Activated T-helper 1 cell treated with Interleukin-2 at 50 U/mL for 16 hours (primary cell): ENCODE measurements at places on chromosomes 12 and 14.

- DNase-seq = no peak
These were observed 22.4 kb upstream of the EIF2B2 start for GRCh38 chr14:74980398-74980730.

GRCh38 chr12:59834659-59835474 lies 239.0 kb downstream of the SLC16A7 start:
- no peak for DNase-seq

GRCh38 chr12:14272956-14273912 lies 92.2 kb upstream of the ATF7IP start:
- DNase-seq = no peak

DNA sequence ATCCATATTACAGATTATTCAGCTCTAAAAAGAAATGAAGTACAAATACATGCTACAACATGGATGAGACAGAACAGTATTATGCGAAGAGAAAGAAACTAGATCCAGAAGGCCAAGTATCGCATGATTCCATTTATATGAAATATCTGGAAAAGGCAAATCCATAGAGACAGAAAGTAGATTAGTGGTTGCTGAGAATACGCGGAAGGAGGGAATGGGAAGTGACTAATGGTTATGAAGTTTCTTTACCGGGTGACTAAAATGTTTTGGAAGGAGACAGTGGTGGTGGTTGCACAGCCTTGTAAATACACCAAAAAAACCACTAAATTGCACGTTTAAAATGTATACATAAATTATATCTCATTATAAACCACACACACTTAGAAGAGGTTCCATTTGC lies 12.5 kb downstream of the PRDM4 start:
- no peak for DNase-seq

DNA sequence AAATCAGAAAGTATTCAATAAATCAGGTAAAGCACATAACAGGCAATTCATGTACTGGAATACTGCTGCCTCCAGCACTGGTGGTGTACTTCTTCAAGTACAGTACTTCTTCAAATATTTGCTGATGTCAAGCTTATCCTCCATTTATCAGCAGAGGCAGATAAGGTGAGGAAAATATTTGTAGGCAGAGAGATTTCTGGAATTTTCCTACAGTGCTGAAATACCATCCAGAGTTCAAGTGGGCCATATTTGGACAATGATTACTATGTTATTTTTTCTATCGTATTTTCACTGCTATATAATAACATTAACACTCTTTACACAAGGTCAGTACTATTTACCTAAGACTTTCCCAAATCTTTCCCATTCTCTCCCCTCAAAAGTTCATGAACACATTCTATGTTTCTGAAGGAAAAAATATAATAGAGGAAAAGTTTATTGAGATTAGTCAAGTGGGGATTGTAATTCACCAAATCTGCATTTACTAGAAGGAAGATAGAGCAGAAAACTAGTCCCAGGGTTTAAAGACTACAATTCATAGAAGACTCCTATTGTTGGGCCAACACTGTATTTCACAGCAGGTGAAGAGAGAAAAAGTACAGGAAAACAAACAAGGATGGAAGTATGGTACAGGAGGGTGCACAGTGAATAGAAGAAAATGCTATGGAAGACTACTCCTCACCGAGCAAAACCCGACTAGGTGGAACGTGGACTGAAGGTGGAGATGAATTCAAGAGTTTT lies 141.1 kb downstream of the PAWR start:
- no peak for DNase-seq

- no peak for DNase-seq
These were observed 89.7 kb upstream of the ETV6 start for GRCh38 chr12:11559626-11560340.

- DNase-seq = peak; percentile 50
These were observed 49.0 kb downstream of the KCTD10 start for GRCh38 chr12:109428037-109428629.

- no peak for DNase-seq
These were observed 15.8 kb upstream of the TMEM30B start for GRCh38 chr14:61296719-61297502.

DNA sequence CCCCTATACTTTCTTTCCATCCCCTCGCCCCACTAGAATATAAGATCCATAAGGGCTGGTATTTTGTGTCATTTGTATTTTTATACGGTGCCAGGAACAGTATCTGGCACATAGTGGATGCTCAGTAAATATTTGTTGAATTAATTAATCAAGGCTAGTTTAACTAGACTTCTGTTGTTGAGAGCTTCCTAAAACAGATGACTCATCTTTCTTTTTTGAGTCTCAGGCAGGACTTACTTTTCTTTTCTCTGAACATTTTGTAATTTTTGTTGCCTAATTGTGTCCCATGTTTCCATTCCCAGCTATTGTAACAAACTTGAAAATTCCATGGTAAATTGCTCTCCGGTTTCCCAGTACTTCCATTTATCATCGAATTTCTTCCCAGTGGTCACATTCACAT lies 16.7 kb downstream of the STK38L start:
- DNase-seq = no peak

- DNase-seq = no peak
These were observed 117.2 kb downstream of the NUAK1 start for GRCh38 chr12:106021516-106021915.

GRCh38 chr14:74886001-74886400 lies 4.3 kb downstream of the DLST start:
- DNase-seq = no peak

DNA sequence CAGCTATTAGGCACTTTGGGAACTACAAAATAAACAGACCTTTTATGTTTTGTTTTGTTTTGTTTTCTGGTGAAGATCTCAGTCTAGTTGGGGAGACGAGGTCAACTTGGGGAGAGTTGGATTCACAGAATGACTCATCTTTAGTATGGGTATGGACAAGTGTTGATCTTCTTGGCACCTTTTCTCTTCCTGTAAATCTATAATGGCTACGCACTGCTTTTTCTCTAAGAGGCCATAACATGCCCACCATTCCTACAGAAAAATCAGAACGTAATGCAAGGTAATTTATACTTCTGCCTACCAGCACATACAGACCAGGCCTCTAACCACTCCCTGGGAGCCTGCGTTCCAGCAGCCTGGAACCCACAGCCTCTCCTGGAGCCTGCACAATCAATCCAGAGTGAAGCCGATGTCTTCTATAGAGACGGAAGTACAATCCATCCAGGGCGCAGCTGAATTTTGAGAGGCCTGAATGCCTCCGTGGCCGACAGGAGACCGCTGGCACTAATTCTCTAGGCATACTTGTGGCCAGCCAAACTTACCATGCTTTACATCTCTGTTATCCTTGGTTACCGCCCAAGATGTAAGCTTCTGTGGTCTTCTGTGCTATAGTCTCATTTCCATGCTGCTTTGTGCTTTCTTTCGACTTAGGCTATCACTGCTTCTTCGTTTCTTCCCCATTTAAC lies 717 bp downstream of the PPHLN1 start:
- DNase-seq = no peak

DNA sequence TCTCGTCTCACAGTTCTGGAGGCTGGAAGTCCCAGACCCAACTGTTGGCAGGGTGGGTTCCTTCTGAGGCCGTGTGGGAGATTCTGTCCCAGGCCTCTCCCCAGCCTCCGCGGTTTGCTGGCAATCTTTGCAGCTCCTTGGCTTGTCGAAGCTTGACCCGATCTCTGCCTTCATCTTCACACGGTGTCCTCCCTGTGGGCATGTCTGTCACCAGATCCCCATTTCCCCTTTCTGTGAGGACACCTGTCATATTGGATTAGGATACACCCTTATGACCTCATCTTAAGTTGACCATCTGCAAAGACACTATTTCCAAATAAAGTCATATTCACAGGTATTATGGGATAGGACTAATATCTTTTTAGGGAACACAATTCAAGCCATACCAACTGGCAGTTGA lies 22.6 kb upstream of the LRP1-AS start:
- DNase-seq = no peak

GRCh38 chr12:3107954-3108353 lies 30.8 kb downstream of the TSPAN9 start:
- DNase-seq = no peak

GRCh38 chr12:59972905-59973304 lies 377.1 kb downstream of the SLC16A7 start:
- DNase-seq = no peak

- DNase-seq = no peak
These were observed 293.0 kb downstream of the BTG1 start for GRCh38 chr12:91852634-91853033.

DNA sequence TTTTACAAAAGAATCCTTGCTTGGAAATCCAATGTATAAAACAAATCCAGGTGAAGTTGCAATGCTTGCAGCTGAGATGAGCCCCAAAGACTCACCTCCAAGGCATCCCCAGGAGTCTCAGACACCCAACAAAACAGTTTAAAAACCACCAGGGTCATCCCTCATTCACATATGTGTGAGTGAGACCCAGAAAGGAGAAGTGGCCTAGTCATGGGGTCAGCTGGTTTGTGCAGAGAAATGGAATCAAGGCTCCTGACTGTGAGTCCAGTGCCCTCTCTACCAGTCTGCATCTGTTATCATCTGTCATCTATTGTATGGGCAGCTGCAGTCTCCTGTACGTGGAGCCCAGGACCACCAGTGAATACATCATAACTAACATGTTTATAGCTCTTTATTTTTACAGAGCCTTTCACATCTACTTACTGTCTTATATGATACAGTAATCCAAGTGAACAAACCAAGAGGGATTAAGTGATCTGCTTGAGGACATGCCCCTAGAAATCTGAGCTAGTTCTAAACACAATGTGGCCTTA lies 27.1 kb downstream of the PLEKHG7 start:
- no peak for DNase-seq

DNA sequence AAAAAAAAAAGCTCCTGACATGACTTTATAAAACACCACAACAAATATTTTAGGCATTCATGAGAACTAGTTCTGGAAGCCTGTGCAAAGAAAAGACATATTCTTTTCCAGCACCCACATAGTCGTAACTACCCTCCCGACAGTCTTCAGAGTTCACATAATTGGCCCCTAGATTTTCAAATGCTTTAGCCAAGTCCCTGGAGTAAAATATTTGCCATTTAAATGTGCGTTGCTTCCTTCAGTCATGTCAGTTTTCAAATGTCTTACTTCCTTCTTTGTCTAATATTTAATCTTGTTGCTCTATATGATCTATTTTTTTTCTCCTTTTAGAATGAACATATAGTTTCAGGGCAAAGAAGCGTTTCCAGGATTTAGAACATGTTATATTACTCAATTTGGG lies 66.8 kb upstream of the KRAS start:
- no peak for DNase-seq

DNA sequence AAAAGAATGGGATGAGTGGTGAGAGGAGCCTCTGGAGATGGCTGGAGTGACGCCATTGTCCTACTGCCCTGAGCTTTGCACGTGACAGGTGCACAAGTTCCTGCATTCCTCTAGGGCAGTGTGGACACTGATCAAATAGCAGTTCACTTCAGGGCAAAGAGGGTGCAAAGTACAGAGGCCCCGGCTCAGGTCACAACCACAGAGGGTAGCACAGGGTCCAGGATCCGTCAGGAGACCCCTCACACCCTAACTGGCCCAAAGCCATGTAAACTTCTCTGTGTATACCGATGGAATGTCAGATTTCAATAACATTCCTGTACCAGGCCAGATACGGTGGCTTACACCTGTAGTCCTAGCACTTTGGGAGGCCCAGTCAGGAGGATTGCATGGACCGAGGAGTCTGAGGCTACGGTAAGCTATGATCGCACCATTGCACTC lies 10.4 kb upstream of the FBLN5 start:
- DNase-seq = no peak

DNA sequence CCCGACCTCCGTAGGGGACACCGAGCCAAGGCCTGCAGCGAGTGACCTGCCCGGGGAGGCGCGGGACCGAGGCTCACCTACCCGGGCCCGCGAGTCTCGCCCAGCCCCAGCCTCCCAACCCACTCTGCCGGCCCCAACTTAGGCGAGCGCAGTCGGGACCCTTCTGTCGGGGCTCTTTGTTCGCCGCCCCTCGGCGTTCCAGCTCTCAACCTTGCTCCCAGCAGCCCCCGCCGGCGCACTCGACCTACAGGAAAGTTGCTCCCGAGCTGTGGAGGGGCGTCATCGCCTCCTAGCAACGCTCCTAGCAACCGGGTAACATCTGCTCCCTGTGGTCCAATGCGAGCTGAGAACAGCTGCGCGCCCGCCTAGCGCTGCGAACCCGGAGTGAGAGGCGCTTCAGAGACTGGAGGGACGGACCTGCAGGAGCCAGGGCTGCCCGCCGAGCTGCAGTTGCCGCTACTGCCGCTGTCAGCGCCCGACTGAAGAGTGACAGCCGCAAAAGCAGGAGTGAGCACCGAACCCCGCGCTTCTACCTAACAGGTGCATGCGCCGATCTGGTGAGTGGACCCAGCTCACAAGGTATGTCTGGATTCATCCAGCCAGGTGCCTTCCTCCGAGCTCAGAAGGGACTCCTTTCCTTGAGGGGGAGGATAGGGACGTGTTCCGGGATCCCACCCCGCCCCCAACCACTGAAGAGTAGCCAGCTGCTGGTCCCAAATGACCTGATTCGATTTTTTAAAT lies 355.0 kb downstream of the SNAPC1 start:
- peak; percentile 9 for DNase-seq

GRCh38 chr14:51604073-51604472 lies 47.6 kb upstream of the FRMD6 start:
- DNase-seq = no peak

GRCh38 chr14:103908580-103908979 lies 19.7 kb upstream of the TDRD9 start:
- no peak for DNase-seq

GRCh38 chr12:54704202-54704601 lies 56.0 kb upstream of the DCD start:
- no peak for DNase-seq

GRCh38 chr12:69415471-69416275 lies 54.5 kb upstream of the FRS2 start:
- no peak for DNase-seq

GRCh38 chr14:58978343-58978742 lies 210.1 kb upstream of the DAAM1 start:
- DNase-seq = no peak

DNA sequence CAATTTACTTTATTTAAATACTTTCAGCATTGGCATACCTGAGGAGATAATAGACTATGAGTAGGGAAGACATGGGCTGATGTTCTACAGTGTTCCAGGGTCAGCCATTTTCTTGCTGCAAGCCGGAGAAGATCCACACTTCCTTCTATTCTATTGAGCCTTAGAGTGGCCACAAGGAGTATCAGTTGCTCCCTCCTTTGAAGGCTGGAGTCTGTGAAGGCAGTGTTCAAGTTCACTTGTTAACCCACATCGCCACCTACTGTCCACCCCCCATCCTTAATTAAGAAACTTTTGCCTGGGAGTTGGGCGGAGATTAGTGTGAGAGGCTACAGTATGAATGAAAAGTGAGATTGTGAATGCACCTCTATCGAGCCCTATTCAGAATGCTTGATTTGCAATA lies 666.6 kb downstream of the NRXN3 start:
- no peak for DNase-seq

DNA sequence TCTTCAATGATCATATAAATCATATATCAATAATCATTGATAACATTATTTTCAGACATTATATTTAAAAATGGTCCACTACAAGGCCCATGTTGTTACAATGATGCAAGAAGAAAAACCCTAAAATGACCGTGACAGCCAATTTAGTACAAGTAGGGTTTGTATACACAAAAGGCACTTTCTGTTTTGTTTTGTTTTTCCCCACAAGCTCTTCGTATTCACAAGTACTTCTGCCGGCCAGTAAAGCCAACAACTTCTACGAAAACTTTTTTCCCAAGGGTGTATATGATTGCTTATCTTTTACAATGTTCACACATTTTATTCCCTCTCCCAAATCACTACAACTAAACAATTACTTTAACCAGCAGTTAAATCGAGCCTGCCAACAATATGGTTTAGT lies 9.6 kb downstream of the PTPRB start:
- no peak for DNase-seq

- DNase-seq = no peak
These were observed 198.5 kb downstream of the KCNC2 start for GRCh38 chr12:75011120-75011519.

- DNase-seq = no peak
These were observed 303.3 kb downstream of the DPF3 start for GRCh38 chr14:72590577-72590976.
